ENCODE measurements at places on chromosomes 16 and 17. TPM values are rescaled to one million over a fixed set of nuclear protein-coding genes. Genes with fewer than 3 reads are reported as not detected.
A peak's percentile ranks its signal among the peaks of the same experiment; 100 is the strongest.

Gene ABCA3
- 6.9 TPM for polyA plus RNA-seq

GRCh38 chr16:89169778-89170177, 1.8 kb upstream of the CDH15 start:
- no peak for DNase-seq

DNA sequence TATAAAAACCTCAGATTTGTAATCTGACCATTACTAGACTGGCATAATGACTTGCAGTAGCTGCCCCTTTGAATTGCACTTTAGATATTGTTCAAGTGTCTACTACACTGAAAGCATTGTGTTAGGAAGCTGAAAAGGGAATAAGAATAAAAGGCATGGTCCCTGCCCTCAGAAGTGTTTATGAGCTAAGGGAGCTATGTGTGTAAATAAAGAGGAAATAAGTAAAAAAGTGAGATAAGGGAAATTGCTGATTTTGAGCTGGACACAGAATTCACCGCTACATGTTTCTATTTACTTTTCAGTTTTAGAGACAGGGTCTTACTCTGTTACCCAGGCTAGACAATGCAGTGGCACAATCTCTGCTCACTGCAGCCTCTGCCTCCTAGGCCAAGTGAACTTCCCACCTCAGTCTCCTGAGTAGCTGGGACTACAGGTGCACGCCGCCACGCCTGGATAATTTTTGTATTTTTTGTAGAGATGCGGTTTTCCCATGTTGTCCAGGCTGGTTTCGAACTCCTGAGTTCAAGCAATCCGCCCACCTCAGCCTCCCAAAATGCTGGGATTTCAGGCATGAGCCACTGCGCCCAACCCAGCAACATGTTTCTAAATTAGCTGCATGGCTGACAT, 57.0 kb downstream of the GRB2 start:
- no peak for DNase-seq

DNA sequence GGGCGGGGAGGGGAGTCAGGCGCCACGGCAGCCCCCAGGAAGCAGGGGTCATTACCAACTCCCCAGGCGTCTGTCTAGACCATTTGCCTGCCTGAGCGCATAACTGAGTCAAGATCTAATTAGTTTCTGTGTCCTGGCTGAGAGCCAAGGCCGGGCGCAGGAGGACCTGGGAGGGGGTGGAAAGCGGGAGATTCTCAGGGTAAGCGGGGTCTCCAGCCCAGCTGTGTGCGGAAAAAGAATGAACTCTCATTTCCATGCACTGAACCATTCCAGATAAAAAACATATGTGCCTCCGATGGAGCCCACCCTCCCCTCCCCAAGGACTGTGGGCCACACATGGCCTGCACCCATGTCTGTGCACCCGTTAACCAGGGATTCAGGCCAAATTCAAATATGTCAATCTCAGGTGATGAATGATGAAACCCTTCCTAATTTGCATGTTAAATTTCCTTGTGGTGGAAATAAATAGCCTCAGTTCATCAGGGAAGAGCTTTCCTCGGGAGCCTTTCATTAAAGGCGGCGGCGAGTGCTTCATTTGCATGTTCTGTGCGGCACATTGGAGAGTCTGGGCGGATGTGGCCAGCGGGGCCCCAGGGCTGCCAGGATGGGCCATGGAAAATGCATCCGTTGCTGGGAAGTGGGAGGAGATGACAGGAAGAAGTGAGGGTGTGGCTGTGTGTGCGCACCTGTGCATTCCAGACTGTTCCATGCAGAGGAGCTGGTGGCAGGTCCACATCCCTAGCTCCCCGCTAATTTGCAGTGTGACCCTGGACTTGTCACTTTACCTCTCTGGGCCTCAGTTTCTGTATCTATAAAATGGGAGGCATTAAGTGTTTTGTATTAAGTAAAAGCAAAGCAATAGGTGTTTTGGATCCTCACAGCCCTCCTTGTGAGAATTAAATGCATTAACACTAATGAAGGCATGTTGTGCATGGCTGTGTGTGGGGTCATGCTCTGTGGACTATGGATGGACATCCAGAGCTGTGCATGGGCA, 151.1 kb downstream of the SDK2 start:
- peak; percentile 45 for DNase-seq

DNA sequence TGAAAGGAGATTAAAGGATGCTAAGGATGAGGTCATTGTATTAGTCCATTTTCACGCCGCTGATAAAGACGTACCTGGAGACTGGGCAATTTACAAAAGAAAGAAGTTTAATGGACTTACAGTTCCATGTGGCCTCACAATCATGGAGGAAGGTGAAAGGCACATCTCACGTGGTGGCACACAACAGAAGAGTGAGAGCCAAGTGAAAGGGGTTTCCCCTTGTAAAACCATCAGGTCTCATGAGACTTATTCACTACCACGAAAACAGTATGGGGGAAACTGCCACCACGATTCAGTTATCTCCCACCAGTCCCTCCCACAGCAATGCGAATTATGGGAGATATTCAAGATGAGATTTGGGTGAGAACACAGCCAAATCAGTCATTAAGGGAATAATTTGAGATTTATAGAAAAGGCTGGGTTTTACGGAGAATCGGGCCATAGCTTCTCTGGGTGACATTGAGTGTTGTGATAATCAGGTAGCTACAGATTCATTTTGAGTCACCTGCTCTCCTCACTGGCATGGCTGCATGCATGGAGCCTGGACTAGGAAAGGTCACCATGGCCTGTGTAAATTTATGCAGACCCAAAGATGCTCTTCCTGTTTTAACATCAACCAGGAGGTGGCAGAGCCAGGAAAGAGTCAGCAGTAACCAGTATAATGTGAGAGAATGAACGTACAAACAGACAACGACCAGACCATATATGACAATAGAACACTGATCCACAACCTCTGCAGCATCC, 40.5 kb upstream of the DYNLRB2 start:
- no peak for DNase-seq

DNA sequence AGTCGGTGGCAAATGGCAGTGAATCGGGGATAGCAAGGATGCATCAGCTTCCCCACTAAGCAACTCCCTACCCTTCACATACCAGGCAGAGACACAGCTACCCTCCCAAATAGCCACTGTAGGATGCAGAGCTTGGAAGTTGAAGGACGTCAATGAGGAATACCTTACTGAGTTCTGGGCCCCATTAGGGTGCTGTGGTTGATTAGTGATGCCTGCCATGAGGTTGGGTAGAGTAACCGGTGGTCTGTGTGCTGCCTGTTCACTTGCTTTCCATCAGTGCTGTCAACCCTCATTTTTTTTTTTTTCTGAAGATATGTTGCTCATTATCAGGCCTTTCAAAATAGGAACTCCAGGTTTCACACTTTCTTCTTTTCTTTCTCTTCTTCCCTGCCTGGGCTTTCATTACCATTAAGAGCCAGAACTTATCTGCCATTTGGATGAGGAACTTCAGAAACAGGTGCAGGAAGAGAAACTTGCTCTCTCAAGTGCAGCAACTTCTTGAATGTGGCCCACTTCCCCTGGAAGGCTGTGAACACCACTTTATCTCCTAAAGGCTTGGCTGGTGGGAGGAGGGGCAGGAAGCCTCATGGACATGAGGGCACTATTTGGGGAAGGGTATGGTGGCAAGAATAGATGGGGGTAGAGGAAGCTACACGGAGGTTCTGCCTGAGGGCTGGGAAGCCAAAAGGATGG, 183.5 kb downstream of the NTN1 start:
- no peak for DNase-seq

GRCh38 chr16:49460786-49461470, 87.3 kb downstream of the C16orf78 start:
- DNase-seq = no peak

GRCh38 chr17:1766382-1767135, 4.7 kb downstream of the SERPINF1 start:
- no peak for DNase-seq

Data from renal cortex interstitium (tissue), 15 donors.